ENCODE measurements at places on chromosomes 3 and 15. TPM values are rescaled to one million over a fixed set of nuclear protein-coding genes. Genes with fewer than 3 reads are reported as not detected.
A peak's percentile ranks its signal among the peaks of the same experiment; 100 is the strongest.

- H3K4me3 ChIP-seq, result no peak overlapping the region
- peaks cover 61% of the 10 kb centered on the region for H3K27me3 ChIP-seq
Measured at GRCh38 chr15:83282141-83282540, 2.3 kb downstream of the BNC1 start.

REC114 gene
- total RNA-seq, result not detected

- H3K27ac ChIP-seq, result peak overlapping the region; percentile 15
- no peak for DNase-seq
- H3K4me3 ChIP-seq, result no peak overlapping the region
- H3K27me3 ChIP-seq, result no peaks in the 10 kb centered on the region
Measured at GRCh38 chr15:67127965-67128364, 62.6 kb downstream of the SMAD3 start.

DNA sequence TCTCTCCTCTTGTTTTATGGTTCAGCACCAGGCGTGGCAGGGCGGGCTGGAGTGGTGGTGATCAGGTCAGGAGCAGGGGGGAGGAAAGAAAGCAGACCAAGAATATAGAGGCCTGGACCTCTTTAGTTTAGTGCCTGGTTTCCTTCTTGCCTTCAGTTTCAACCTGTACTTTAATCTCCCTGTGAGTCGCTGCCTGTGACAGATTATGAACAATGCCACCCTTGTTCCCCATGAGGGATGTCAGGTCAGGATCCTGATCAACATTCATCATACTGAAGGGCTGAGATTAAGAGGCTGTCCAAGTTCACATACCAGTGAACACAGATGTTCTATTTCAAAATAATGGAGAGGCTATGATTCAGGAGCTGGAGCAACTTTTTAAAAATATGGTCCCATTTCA is 11.4 kb downstream of the ENTPD3 start:
- H3K4me3 ChIP-seq, result no peak overlapping the region
- H3K27ac ChIP-seq, result no peak overlapping the region
- H3K27me3 ChIP-seq, result peaks cover 3% of the 10 kb centered on the region
- no peak for DNase-seq

DNA sequence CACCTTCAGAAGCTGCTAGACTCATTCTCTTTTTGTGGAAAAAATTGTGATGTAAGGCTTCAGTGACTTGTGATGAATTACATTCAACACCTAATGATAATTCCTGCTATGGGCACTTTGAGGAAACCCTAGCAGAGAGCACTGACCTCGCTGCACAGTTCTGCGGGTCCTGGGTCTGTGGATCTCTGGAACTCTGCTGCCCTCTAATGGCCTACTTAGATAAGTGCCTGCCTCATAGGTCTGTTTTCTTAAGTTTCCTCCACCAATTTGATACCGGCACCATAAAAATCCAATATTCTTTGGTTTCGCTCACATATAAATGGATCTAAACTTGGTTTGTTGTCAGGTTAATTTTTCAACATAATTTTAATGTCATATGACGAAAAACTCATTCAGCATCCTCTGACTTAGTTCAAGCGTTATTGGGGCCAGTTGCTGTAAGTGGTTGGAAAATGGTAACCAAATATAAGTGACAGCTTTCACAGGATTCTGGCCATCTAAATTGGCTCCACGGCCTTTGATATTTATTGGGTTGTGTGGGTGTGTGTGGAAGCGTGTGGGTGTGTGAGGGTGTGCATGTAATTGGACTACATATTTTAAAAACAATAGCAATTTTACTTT is 10.4 kb downstream of the SLITRK3 start:
- no peaks in the 10 kb centered on the region for H3K4me1 ChIP-seq
- no peaks in the 10 kb centered on the region for H3K36me3 ChIP-seq
- DNase-seq, result peak; percentile 54
- H3K4me3 ChIP-seq, result no peak overlapping the region
- H3K27me3 ChIP-seq, result peaks cover 4% of the 10 kb centered on the region

DNA sequence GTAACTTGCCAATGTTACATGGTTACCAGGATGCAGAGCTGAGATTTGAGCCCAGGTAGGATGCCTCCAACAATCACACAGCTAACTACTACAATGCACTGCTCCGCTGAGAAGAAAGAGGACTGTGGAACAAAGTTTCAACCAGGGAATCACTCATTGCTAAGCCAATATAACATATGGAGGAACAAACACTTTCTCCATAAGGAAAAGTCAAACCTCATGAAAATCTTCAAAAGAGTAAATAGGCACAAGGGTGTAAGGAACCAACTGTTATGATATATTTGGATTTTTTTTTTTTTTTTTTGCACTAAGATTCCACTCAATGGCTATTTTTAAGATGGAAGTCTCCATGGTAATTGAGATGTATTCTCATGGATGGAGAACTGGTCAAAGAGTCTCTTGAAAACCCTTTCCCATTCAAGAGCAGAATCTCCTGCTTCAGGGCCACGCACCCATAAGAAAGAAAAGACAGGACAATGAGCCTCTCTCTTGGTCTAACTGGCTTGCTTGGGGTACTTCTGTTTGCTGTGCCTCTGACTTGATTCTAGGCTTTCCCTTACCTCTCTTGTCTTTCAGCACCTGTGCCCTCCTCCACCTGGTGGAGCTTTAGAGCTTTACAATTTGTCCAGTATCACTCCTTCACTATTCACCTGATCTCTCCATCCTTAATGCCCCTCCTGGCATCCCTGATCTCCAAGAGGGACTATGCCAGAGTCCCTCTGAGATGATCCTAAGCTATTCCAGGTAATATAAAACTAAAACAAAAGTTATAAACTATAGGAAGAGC is 252.8 kb downstream of the NTRK3 start:
- H3K4me3 ChIP-seq, result no peak overlapping the region
- H3K36me3 ChIP-seq, result no peaks in the 10 kb centered on the region
- H3K4me1 ChIP-seq, result no peaks in the 10 kb centered on the region
- H3K27me3 ChIP-seq, result no peaks in the 10 kb centered on the region
- no peak for DNase-seq
- H3K27ac ChIP-seq, result no peak overlapping the region

Measured in activated CD8-positive, alpha-beta T cell treated with anti-CD3 and anti-CD28 coated beads for 36 hours (primary cell).